ENCODE measurements at places on chromosomes 2 and 18. TPM values are rescaled to one million over a fixed set of nuclear protein-coding genes. Genes with fewer than 3 reads are reported as not detected.

Gene UGT1A4
- total RNA-seq = not detected

Gene ALPP
- not detected for total RNA-seq

Gene GKN2
- not detected for total RNA-seq

Gene GAREM2
- total RNA-seq = 0.61 TPM

Gene IL1R2
- total RNA-seq = 0.46 TPM

Gene SCN9A
- 2.6 TPM for total RNA-seq

Gene DLX2
- total RNA-seq = not detected

Gene ATP6V1B1
- total RNA-seq = 0.15 TPM

Gene ASXL3
- 0.32 TPM for total RNA-seq

Gene RSAD2
- total RNA-seq = 4.2 TPM

Gene SERPINB2
- 6.2 TPM for total RNA-seq

Gene FRZB
- not detected for total RNA-seq

Gene PAIP2B
- total RNA-seq = 0.32 TPM

Gene DYNAP
- total RNA-seq = not detected

Gene CYP27C1
- not detected for total RNA-seq

Gene BAZ2B
- total RNA-seq = 88.5 TPM

Gene CACNB4
- total RNA-seq = 0.15 TPM

Gene MEMO1
- total RNA-seq = 41.6 TPM

Gene SULT1C4
- 27.0 TPM for total RNA-seq

Gene STAT4
- 0.46 TPM for total RNA-seq

Gene GPR155
- total RNA-seq = 1.1 TPM

Gene TXNDC2
- total RNA-seq = not detected

Gene CTDP1
- 29.6 TPM for total RNA-seq

Gene SRD5A2
- not detected for total RNA-seq

Gene TCF23
- total RNA-seq = not detected
